ENCODE measurements at places on chromosomes 2 and 18.

GRCh38 chr18:48719974-48720654 is 181.3 kb downstream of the CTIF start:
- no peak for DNase-seq

GRCh38 chr2:190511104-190511503 is 23.4 kb downstream of the NEMP2 start:
- DNase-seq: no peak

DNA sequence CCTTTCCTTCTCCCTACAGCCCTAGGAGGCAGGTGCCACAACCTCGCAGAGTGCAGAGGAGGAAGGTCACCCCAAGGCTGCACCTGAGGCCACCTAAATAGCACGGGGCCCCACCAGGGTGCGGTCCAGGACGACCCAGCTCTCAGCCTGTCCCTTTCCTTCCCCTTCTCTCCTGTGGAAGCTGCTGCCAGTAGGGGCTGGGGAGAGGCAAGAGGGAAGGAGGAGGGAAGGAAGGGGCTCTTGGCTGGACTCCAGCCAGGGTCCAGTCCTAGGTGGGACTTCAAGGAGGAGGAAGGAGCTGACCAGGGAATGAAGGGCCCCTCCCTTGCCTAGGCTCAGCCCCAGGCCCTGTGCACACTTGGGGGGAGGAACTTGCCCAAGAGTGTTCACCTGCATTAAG is 11.1 kb downstream of the CRACDL start:
- DNase-seq: no peak

- DNase-seq: no peak
Observed at GRCh38 chr2:104102615-104103014, 751.3 kb upstream of the POU3F3 start.

DNA sequence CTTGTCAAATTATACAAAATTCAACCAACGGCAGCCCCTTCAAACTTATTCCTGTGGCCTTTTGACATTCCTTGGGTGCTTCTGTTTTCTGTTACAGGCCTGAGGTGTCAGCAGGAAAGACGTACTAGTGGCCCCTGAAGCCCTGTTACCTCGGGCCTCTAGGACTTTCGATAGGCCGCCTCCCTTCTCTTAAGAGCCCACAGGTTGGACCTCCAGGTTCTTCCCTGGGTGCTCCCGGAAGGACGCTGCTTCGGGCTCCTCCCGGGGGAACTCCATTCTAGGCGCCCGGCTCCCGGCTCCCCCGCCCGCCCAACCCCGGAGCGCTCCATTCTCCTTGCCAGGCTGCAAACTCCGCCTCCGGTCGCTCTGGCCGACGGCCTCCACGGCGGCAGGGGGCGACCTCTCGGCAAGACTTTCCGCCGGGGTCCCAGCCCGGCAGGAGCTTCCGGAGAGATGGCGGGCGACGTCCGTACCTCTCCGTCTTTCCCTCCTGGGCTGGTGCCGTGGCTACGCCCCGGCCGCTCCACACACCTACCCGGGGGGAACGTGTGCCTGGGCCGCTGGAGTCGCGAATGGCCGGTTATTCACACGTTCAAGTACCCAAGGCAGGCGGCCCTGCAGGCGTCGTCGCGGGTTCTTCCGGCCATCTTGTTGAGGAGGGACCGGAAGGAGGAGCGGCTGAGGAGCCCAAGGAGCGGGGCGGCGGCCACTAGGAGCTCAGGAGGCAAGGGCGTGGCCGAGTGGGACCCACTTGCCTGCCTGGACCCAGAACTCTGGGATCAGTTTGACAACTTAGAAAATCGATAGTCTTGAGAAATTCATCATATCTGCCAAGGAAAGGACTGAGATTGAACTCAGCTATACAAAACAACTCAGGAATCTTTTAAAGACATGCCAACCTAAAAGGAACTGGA is 27.5 kb downstream of the BOLA3 start:
- peak; percentile 66 for DNase-seq

DNA sequence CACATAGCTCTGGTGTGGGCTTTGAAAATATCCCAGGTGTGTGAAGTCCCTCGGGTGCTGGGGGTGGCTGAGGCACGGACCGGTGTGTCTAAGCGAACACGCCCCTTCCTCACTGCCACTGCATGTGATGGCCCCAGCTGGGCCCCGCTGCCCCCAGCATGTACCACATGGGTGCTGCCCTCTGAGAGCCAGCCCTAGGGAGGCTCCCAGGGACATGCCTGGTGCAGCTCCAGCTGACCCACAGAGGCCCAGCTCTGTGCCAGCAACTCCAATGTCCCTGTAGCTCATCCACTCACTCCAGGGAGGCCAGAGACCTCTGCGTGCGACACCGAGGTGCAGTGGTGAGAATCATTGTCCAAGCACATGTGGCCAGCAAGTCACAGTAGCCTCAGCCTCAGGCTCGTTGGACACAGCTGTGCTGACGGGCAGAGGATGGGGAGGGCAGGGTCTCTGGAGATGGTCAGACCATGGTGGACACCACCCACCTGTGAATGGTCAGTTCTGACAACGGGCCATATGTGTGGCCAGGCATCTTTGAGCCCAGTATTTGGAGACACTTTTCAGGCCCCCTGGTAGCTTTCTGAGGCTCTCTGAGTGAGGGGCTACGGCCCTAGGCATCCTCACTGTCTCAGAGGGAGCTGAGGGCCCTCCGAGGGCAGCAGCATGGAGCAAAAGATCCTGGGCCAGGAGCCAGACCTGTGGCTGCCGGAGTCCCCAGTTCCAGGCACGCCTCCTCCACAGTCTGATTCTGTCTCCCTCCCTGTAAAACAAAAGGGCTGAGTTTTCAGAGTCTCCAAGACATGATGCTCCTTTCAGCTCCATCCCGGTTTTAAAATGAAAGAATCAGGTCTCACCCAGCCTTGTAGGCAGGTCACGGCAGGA is 220.7 kb downstream of the NDUFA10 start:
- no peak for DNase-seq

GRCh38 chr2:86319700-86320580 is 17.5 kb downstream of the REEP1 start:
- DNase-seq: no peak

DNA sequence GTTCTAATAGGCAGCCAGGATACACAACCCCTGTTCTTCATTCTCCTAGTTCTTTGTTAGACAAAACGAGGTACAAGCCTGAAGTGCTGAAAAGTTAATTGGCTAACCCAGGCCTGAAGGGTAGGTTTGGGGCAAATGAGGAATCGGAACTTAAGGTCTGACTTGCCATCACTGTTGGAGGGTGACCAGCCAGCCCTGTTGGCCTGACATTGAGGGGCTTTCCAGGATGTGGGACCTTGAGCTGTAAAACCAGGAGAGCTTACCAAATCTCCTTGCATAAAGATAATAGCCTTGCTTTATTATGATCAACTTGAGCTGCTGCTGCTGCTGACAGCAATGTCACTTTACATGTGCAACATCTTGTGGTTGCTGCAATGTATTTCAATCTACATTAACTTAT is 256.0 kb downstream of the VAPA start:
- no peak for DNase-seq

GRCh38 chr2:30487603-30488002 is 40.6 kb downstream of the LCLAT1 start:
- DNase-seq: no peak

GRCh38 chr2:9226458-9227380 is 20.1 kb downstream of the ASAP2 start:
- DNase-seq: no peak

GRCh38 chr2:66489436-66489835 is 54.5 kb downstream of the MEIS1 start:
- DNase-seq: peak; percentile 53

DNA sequence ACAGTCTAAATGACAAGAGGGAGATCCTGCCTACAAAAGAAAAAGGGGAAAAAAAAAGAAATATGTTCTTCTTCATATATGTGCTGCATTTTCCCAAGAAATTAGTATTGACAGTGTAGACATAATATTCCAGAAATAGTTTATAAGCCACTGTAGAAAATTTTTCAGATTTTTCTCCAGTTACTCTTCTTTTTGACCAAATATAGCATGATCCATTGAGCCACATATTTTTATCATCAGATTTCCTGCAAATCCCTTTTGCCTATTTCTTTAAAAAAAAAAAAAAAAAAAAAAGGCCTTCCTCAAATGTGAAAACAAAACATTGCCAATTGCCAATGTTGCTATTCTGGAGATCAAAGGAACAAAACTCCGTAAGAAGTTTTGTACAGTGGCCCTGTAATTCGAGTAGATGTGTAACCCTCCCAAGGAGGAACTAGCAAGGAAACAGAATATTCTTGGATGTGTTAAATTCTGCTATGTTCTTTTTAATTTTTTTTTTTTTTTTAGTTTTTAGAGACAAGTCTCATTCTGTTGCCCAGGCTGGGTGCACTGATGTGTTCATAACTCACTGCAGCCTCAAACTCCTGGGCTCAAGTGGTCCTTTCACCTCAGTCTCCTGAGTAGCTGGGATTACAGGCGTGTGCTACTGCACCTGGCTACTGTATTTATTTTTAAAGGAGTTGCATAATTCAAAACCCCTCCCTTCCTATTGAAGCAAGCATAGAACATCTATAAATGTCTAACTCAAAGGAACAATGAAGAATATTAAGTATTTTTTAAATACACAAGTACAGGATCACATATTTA is 12.5 kb upstream of the CABYR start:
- no peak for DNase-seq

DNA sequence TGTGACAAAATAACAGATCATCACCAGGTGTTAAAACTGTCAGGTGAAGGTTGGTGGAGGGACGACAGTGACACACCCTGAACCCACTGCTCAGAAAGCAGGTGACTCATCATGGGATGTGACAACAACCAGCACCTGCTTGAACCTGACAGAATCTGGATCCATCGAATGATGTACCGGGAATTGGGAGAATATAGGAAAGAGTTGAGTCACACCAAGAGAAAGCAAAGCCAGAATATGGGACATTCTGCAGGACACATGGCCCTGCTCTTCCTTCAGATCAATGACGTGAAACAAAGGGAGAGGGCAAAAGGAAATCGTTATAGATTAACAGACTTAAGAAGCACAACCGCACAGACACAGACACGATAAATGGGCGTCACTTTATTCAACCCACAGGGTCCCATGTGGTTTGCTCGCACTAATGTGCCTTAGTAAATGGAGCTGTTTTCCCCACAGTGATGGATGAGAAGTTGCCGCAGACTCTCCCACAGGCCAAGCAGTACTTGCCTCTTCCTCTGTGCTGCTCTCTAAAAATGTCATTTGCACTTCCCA is 100.1 kb downstream of the CRACDL start:
- no peak for DNase-seq

DNA sequence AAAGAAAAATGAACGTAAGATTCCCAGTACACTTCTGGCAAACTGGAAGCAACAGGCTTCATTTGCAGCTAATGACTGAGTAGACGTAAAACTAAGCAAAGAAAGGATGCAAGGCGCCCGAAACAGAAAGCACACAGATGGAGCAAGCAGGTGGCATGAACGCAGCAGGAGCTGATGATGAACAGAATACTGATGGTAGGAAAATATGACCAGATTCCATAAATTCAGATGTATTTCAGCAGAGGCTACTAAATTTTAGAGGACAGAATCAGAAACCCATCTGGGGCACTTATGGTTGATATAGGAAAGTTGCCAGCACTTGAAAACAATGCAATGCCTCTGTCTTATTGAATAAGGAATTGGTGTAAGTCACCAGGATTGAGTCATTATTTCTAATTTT is 658.7 kb upstream of the LINC00305 start:
- DNase-seq: peak; percentile 67

DNA sequence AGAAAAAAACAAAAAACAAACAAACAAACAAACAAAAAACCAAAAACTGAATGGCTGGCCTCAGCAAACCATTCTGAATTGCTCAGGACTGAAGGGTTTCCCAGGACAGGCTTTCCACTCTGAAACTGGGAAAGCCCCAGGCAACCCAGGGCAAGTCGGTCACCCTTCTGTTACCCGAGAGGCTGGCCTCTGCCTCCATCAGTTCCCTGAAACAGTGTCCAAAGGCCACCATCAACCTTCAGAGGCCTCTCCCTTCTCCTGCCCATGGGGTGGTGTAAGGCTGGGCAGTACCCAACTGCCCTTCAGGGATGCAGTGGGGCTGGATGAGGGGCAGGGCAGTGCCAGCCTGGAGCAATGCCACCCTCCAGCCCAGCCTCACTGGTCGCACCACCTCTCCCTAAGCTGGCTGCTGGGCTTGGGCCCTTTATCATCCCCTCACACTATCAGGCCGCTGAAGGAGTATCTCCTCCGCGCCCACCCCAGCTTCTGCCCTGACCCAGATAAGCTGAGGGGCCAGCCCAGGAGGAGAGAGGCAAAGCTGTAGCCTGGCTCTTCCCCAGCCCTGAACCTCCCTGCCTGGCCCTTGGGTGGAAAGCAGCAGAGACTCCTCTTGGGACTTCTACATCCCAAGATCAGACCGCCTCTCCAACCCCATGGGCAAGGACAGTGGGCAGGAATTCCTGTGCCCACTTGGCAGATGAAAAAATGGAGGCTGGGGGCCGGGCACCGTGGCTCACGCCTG is 35.9 kb downstream of the ZFP36L2 start:
- DNase-seq: no peak

GRCh38 chr2:219724628-219725027 is 97.2 kb downstream of the SLC4A3 start:
- DNase-seq: no peak

GRCh38 chr2:19109518-19109917 is 248.9 kb downstream of the OSR1 start:
- DNase-seq: no peak

- no peak for DNase-seq
Observed at GRCh38 chr18:58866773-58867150, 2.1 kb downstream of the ZNF532 start.

DNA sequence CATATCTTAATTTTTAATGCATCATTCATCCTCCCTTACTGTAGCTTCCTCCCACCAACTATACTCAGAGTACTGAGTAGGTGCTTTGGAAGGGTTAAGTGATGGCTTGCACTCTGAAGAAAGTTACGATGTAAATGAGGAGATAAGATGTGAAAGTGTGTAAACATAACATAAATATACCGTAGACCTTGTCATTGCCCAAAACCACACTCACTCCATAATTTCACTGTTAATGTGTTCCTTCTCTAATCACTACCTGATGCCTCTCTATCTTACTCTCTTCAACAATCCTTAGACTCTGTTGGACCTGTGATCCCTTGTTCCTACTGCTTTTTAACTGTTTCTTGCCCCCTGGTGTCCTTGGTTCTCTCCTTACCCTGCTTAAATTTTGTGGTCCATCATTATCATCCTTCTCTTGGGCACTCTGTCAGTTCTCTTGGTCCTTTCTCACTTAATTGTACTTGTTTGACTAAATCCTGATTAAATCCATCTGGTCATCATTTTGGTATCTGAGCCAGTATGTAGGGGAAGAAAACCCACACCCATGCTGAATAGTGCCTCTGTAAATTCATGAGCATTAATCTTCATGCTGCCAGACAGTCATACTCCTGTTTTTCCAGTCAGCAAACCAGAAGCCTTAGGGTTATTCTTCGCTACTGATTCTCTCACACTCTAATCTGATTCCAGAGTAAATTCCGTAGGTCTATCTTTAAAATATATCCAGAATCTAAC is 45.0 kb downstream of the PMS1 start:
- no peak for DNase-seq

- DNase-seq: no peak
Observed at GRCh38 chr18:70288851-70289328, at the start of gene SOCS6. Gene SOCS6, plus strand, starts transcription at chr18:70289045. Its CDS starts 35,624 bp downstream, at chr18:70324669.

GRCh38 chr2:232773815-232774214 is 2.5 kb downstream of the KCNJ13 start:
- no peak for DNase-seq

GRCh38 chr2:219644801-219645480 is 17.5 kb downstream of the SLC4A3 start:
- peak; percentile 14 for DNase-seq
